Gastrocnemius medialis (tissue), 4 donors: ENCODE measurements at places on chromosomes 12 and 14. TPM values are rescaled to one million over a fixed set of nuclear protein-coding genes. Genes with fewer than 3 reads are reported as not detected.

PRH2 gene
- total RNA-seq: not detected

RNF212B gene
- not detected for total RNA-seq

C12orf50 gene
- not detected for total RNA-seq

CNTN1 gene
- total RNA-seq: 0.29 TPM

KLRC4 gene
- not detected for total RNA-seq

KRT1 gene
- not detected for total RNA-seq

ADAMTS20 gene
- not detected for total RNA-seq

GALNT8 gene
- total RNA-seq: 0.07 TPM

PZP gene
- not detected for total RNA-seq

IQSEC3 gene
- total RNA-seq: 0.36 TPM

ESPL1 gene
- 0.24 TPM for total RNA-seq

MYO1A gene
- total RNA-seq: 1.2 TPM

KRT84 gene
- total RNA-seq: not detected

GRCh38 chr14:99853206-99853605, 60.0 kb downstream of the EML1 start:
- H3K36me3 ChIP-seq: no peaks in the 10 kb centered on the region
- peaks cover 20% of the 10 kb centered on the region for H3K4me1 ChIP-seq
- no peak overlapping the region for H3K27ac ChIP-seq
- no peak overlapping the region for H3K4me3 ChIP-seq

DNA sequence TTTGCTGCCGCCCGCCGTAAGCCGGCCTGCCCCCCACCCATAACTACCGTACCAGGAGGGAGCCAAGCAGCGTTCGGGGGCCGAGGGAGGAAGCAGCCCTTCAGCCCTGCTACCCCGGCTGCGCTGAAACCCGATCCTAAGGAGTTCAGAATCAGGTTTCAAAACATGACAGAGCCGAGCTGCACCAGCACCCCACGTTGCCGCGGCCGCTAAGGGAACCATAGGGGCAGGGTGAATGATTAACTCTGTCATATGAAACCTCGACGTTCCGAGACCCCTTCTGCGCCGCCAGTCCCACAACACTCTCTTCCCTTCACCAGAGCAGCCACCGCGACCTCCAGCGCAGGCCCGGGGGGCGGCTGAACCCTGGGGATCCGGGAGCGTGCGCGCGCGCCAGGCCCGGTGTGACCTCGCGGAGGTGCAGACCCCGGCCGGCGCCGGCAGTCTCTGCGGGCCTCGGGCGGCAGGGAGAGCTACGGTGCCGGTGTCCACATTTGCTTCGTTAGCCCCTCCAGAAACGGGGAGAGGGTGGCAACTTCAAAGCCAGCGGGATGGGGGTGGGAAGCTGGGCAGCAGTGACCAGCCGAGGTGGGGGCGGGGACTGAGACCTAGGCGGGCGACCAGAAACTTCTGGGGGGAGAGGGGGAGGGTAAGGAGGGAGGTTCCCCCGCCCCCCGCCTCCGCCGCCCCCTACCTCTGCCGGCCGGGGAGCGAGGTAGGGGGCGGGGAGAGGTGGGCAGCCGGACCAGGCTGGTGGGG, 1.6 kb downstream of the SIX4 start:
- no peaks in the 10 kb centered on the region for H3K36me3 ChIP-seq
- peak overlapping the region; percentile 98 for H3K4me3 ChIP-seq
- no peaks in the 10 kb centered on the region for H3K27me3 ChIP-seq
- peak overlapping the region; percentile 99 for H3K27ac ChIP-seq

GRCh38 chr14:57609192-57610075, 115.8 kb upstream of the CCDC198 start:
- no peak for DNase-seq
- H3K27me3 ChIP-seq: no peaks in the 10 kb centered on the region
- no peaks in the 10 kb centered on the region for H3K36me3 ChIP-seq

- no peak overlapping the region for H3K4me3 ChIP-seq
- peaks cover 96% of the 10 kb centered on the region for H3K27me3 ChIP-seq
Observed at GRCh38 chr14:36524220-36524837, 4.3 kb upstream of the NKX2-1 start.

GRCh38 chr12:1925684-1926006, 7.2 kb upstream of the CACNA2D4 start:
- no peak overlapping the region for H3K4me3 ChIP-seq
- no peak overlapping the region for H3K27ac ChIP-seq
- H3K27me3 ChIP-seq: no peaks in the 10 kb centered on the region
- no peaks in the 10 kb centered on the region for H3K36me3 ChIP-seq
- H3K4me1 ChIP-seq: peaks cover 19% of the 10 kb centered on the region
- DNase-seq: no peak

GRCh38 chr12:55995366-55995765, 1.7 kb upstream of the SUOX start:
- H3K27me3 ChIP-seq: no peaks in the 10 kb centered on the region
- DNase-seq: no peak
- H3K4me3 ChIP-seq: no peak overlapping the region
- peaks cover 12% of the 10 kb centered on the region for H3K4me1 ChIP-seq
- H3K27ac ChIP-seq: no peak overlapping the region

- peak overlapping the region; percentile 44 for H3K27ac ChIP-seq
- H3K36me3 ChIP-seq: no peaks in the 10 kb centered on the region
- peaks cover 26% of the 10 kb centered on the region for H3K4me1 ChIP-seq
- no peaks in the 10 kb centered on the region for H3K27me3 ChIP-seq
Observed at GRCh38 chr14:22567437-22567836, 21.6 kb downstream of the DAD1 start.

- DNase-seq: no peak
- no peak overlapping the region for H3K4me3 ChIP-seq
- no peaks in the 10 kb centered on the region for H3K27me3 ChIP-seq
- H3K36me3 ChIP-seq: no peaks in the 10 kb centered on the region
Observed at GRCh38 chr12:117580015-117580717, 218.7 kb upstream of the NOS1 start.

- H3K4me3 ChIP-seq: no peak overlapping the region
- peaks cover 27% of the 10 kb centered on the region for H3K4me1 ChIP-seq
- H3K27ac ChIP-seq: peak overlapping the region; percentile 55
- DNase-seq: no peak
- no peaks in the 10 kb centered on the region for H3K27me3 ChIP-seq
Observed at GRCh38 chr12:47793015-47793681, 20.1 kb downstream of the SLC48A1 start.

GRCh38 chr12:54526812-54527630, 22.4 kb upstream of the PDE1B start:
- no peaks in the 10 kb centered on the region for H3K36me3 ChIP-seq
- DNase-seq: no peak
- no peaks in the 10 kb centered on the region for H3K4me1 ChIP-seq
- no peaks in the 10 kb centered on the region for H3K27me3 ChIP-seq

GRCh38 chr12:88179436-88180014, 37.4 kb downstream of the TMTC3 start:
- H3K36me3 ChIP-seq: no peaks in the 10 kb centered on the region
- H3K4me3 ChIP-seq: no peak overlapping the region
- H3K27ac ChIP-seq: no peak overlapping the region
- no peaks in the 10 kb centered on the region for H3K27me3 ChIP-seq
- DNase-seq: no peak

GRCh38 chr12:53236443-53237111, 4.6 kb upstream of the RARG start:
- peaks cover 31% of the 10 kb centered on the region for H3K27me3 ChIP-seq
- no peak overlapping the region for H3K27ac ChIP-seq
- H3K4me3 ChIP-seq: no peak overlapping the region

- no peaks in the 10 kb centered on the region for H3K36me3 ChIP-seq
- no peak overlapping the region for H3K27ac ChIP-seq
- DNase-seq: no peak
Observed at GRCh38 chr12:50637870-50638481, 125.9 kb upstream of the ATF1 start.

DNA sequence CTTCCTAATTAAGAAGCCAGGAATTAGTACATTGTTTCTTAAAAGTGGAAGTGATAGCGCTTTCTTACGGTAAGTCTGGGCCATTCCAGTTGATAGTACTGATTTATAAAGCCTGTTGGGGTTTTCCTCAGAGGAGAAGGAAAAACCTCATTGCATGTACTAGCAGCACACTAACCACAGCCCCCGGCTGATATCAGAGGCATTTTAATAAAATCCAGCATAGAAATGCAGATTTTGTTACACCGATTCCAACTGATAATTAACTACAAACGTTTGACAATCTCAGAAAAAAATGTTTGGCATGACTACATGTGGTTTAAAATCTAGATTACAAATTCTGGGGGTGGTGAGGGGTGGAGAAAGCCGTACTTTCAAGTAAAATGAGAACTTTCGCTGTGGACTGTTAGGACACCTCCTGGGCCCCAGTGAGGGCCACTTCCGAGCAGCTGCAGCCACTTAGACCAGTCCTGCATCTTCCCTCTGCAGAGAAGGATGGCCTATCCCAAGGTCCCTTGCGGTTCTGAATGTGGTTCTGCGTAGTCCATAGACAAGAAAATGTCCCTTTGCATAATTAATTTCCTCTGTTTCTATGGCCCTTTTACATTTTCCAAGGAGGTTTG, 374.4 kb downstream of the NUAK1 start:
- H3K36me3 ChIP-seq: no peaks in the 10 kb centered on the region
- DNase-seq: no peak
- no peaks in the 10 kb centered on the region for H3K27me3 ChIP-seq

DNA sequence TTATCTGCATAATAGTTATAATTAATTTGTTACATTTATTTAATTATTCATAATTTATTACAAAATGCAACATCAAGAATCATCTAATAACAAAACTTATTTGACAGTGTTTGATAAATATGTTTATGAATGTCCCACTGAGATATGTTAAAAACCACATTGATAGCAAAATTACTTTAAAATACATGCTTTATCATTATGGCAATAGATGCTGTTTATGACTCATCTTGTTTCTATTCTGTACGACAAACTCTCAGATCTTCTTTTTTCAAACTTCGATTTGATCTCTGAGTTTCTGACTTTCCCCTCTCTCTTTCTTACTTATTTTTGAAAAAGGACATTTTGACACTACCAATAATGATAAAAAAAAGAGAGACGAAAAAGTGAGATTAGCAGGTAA, 56.8 kb upstream of the LRRK2 start:
- no peak for DNase-seq
- H3K36me3 ChIP-seq: no peaks in the 10 kb centered on the region
- no peaks in the 10 kb centered on the region for H3K4me1 ChIP-seq
- H3K27me3 ChIP-seq: no peaks in the 10 kb centered on the region
- H3K4me3 ChIP-seq: no peak overlapping the region

DNA sequence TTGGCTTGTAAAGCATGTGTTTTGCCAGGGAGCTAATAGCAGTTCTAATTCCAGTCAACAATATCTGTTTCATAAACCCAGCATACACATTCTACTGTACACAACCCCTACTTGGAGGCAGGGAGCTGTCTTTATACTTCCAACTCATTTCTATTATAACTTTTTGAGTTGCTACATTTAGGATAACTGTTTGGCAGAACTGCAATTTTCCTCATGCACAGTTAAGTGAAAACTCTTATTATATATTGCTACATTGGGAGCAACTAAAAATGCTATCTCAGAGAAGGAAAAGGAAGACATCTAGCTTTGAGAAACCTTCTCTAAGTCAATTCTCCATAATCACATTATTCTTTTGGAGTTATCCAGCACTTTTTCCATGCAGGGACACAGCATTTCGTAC, 480.2 kb downstream of the RPS29 start:
- no peak overlapping the region for H3K4me3 ChIP-seq
- H3K4me1 ChIP-seq: no peaks in the 10 kb centered on the region
- H3K27me3 ChIP-seq: no peaks in the 10 kb centered on the region

GRCh38 chr14:61518403-61518802, 176.9 kb upstream of the HIF1A start:
- no peaks in the 10 kb centered on the region for H3K36me3 ChIP-seq
- H3K4me1 ChIP-seq: peaks cover 17% of the 10 kb centered on the region
- no peak overlapping the region for H3K27ac ChIP-seq
- no peak overlapping the region for H3K4me3 ChIP-seq
- no peak for DNase-seq

DNA sequence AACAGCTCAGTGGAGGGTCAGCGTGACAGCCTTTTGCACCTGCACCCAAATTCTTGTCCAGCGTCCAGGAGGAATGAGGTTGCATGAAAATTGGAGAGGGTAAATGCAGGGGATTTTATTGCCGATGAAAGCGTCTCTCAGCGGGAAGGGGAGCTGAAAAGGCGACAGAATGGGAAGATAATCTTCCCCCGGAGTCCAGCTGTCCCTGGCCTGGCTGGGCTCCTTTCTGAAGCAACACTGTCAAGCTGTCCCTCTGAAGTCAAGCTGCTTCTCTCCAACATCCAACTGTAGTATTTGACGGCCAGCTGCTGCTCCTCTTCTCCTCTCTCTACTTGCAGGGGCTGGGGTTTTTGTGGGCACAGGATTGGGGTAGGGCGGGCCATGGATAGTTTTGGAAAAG, 32.7 kb downstream of the NOPCHAP1 start:
- no peak for DNase-seq
- H3K4me1 ChIP-seq: peaks cover 6% of the 10 kb centered on the region
- no peaks in the 10 kb centered on the region for H3K36me3 ChIP-seq
- no peak overlapping the region for H3K27ac ChIP-seq

DNA sequence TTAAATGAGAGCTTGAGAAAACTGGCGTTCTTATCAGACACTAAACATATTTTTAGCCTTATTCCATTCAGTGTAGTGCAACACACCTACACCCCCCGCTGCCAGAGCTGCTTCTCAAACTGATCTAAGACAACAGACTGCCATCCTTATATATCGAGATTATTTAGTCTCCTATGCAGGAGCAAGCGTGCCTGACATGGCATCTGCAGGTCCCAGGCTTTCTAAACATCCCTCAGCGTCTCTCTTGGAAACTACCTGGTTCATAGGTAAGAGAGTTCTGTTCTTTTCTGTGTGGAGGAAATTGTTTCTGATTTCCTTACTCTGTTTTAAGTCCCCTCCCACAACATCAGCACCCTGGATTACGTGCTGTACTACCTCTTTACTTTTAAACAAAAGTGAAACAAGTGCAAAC, 117.1 kb upstream of the PTPRB start:
- H3K27ac ChIP-seq: no peak overlapping the region
- H3K27me3 ChIP-seq: no peaks in the 10 kb centered on the region
- H3K4me1 ChIP-seq: no peaks in the 10 kb centered on the region
- no peak for DNase-seq
- H3K4me3 ChIP-seq: no peak overlapping the region

GRCh38 chr14:100088226-100088625, 23.0 kb downstream of the EVL start:
- H3K36me3 ChIP-seq: no peaks in the 10 kb centered on the region
- no peak overlapping the region for H3K4me3 ChIP-seq
- H3K4me1 ChIP-seq: no peaks in the 10 kb centered on the region
- H3K27ac ChIP-seq: no peak overlapping the region
- no peak for DNase-seq
- H3K27me3 ChIP-seq: no peaks in the 10 kb centered on the region

DNA sequence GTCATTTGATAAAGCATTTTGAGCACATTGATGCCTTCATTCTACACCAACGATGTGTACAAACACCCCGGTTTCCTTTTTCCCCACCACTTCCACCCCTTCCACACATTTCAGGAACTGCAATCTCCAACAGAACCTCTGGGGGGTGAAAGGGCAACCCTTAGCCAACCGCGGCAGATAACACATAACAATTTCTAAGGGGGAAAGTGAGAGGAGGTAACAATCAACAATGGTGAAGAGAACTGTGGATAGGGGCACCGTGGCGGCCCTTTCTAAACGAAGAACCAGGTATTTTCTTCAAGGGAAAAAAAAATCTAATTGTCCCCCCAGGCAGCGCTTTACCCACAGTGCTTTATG, 1.1 kb downstream of the KITLG start:
- H3K4me3 ChIP-seq: peak overlapping the region; percentile 83
- H3K27me3 ChIP-seq: no peaks in the 10 kb centered on the region
- peaks cover 20% of the 10 kb centered on the region for H3K4me1 ChIP-seq
- no peak for DNase-seq
